ENCODE measurements at places on chromosomes 13 and 19.

GRCh38 chr19:1923319-1923718 is 17.7 kb upstream of the CSNK1G2 start:
- no peaks in the 10 kb centered on the region for H3K27me3 ChIP-seq
- peaks cover 58% of the 10 kb centered on the region for H3K36me3 ChIP-seq
- H3K4me3 ChIP-seq, result no peak overlapping the region
- no peak for DNase-seq

- H3K27ac ChIP-seq, result no peak overlapping the region
- no peak for DNase-seq
- H3K36me3 ChIP-seq, result no peaks in the 10 kb centered on the region
- no peaks in the 10 kb centered on the region for H3K27me3 ChIP-seq
- H3K4me1 ChIP-seq, result no peaks in the 10 kb centered on the region
Observed at GRCh38 chr13:88196106-88196505, 524.9 kb downstream of the SLITRK5 start.

- peak overlapping the region; percentile 64 for H3K4me3 ChIP-seq
- no peak overlapping the region for H3K27ac ChIP-seq
- no peaks in the 10 kb centered on the region for H3K36me3 ChIP-seq
Observed at GRCh38 chr19:42175952-42176648, 41.4 kb downstream of the DEDD2 start.

DNA sequence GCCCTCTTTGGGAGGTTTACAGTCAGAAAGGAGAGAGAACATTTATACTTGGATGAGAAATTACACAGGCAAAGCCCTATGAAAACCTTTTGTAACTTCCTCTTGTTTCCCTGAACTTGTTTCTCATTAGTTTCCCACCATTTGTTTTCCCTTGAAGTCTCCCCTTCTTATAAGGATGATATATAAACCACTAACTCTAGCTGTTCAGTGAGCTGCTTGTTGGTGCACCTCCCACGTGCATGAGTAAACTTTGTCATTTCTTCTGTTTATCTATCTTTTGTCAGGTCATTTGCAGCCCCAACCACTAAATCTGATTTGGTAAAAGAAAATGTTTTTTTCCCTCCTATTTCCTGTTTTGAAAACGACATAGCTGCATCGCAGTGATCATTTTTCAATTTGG is 919.9 kb downstream of the SLITRK1 start:
- no peaks in the 10 kb centered on the region for H3K27me3 ChIP-seq
- no peak for DNase-seq
- H3K36me3 ChIP-seq, result no peaks in the 10 kb centered on the region
- no peak overlapping the region for H3K27ac ChIP-seq
- H3K4me1 ChIP-seq, result no peaks in the 10 kb centered on the region

DNA sequence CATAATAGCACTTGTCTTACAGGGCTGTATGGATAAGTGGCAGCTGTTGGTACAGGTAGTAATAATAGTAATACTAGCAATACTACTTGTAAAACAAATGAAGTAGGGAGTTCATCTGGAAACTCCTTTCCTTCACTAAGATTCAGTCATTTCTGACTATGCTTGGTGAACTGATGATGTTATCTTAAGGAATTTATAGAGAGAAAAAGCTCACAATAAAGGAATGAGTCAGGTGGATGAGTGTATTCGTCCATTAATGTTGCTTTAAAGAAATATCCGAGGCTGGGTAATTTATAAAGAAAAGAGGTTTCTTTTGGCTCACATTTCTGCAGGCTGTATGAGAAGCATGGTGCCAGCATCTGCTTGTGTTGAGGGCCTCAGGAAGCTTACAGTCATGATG is 477.3 kb downstream of the KLF12 start:
- no peaks in the 10 kb centered on the region for H3K36me3 ChIP-seq
- no peak overlapping the region for H3K4me3 ChIP-seq
- peaks cover 3% of the 10 kb centered on the region for H3K4me1 ChIP-seq
- DNase-seq, result no peak
- no peaks in the 10 kb centered on the region for H3K27me3 ChIP-seq

GRCh38 chr13:90238413-90238812 is 1109.1 kb upstream of the MIR17HG start:
- no peak overlapping the region for H3K27ac ChIP-seq
- no peak overlapping the region for H3K4me3 ChIP-seq
- H3K4me1 ChIP-seq, result no peaks in the 10 kb centered on the region
- no peaks in the 10 kb centered on the region for H3K27me3 ChIP-seq
- H3K36me3 ChIP-seq, result no peaks in the 10 kb centered on the region
- no peak for DNase-seq

GRCh38 chr19:8240274-8241229 is 31.4 kb downstream of the CERS4 start:
- peak overlapping the region; percentile 92 for H3K27ac ChIP-seq
- no peaks in the 10 kb centered on the region for H3K27me3 ChIP-seq
- peak; percentile 89 for DNase-seq
- H3K36me3 ChIP-seq, result peaks cover 8% of the 10 kb centered on the region
- peaks cover 50% of the 10 kb centered on the region for H3K4me1 ChIP-seq

DNA sequence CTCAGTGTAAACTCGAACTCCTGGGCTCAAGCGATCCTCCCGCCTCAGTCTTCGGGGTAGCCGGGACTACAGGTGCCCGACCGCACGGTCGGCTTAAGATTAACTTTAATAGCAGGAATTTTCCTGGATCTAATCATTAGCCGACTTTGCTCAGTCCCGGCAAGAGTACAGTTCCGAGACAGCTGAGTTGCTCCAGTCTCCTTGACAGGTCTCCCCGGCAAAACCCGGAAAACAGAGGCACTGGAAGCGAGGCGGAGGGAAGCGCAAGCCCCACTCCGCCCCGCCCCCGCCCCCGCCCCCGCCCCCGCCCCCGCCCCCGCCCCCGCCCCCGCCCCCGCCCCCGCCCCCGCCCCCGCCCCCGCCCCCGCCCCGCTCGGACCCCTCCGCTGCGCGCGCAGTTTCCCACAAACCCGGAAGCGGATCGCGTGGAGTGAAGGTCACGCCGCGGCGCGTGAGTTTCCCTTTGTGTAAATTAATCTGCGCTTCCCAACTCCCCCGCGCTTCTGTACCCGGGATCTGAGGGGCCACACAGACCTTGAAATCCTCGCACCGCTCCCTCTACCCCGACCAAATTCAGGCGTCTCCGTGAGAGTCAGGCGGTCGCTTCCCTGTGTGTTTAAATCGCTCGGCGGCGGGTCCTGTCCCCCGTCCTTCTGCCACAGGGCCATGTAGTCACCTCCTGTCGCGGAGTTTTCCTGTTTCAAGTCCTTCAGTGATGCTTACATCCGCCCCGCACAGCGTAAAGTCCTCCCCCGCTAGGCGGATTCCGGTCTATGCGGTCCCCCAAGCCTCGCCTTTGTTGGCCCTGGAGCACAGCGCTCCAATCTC is at the start of gene ZNF480:
Gene ZNF480, plus strand, starts transcription at position 397 of the 828 bp plus-strand sequence. CDS start 3,244 bp downstream, outside the sequence.
- peaks cover 45% of the 10 kb centered on the region for H3K36me3 ChIP-seq
- peak; percentile 88 for DNase-seq
- H3K4me1 ChIP-seq, result peaks cover 22% of the 10 kb centered on the region
- peak within 1 kb of the TSS; percentile 97 for H3K27ac ChIP-seq

DNA sequence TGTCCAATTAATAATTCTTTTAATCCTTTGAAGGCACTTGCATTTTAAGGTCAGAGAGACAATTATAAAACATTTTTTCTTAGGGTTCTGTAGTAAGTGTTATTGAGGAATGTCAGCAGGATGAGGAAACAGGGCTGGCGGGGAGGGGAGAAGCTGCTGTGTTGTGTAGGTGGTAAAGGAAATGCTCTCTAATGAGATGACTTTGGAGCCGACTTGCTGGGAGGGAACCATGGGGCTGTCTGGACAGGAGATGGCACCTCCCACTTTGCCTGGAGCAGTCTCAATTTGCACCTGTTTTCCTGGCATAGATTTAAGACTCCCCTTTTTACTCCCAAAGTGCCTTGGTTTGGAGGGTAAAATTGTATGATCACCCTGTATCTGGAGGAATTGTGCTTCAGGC is 230.4 kb downstream of the ATP8A2 start:
- no peak overlapping the region for H3K27ac ChIP-seq
- no peaks in the 10 kb centered on the region for H3K4me1 ChIP-seq
- no peak overlapping the region for H3K4me3 ChIP-seq

GRCh38 chr13:110010404-110011138 is 224.2 kb upstream of the IRS2 start:
- no peaks in the 10 kb centered on the region for H3K36me3 ChIP-seq
- no peak overlapping the region for H3K27ac ChIP-seq
- peaks cover 6% of the 10 kb centered on the region for H3K4me1 ChIP-seq
- no peak overlapping the region for H3K4me3 ChIP-seq
- no peak for DNase-seq
- no peaks in the 10 kb centered on the region for H3K27me3 ChIP-seq

DNA sequence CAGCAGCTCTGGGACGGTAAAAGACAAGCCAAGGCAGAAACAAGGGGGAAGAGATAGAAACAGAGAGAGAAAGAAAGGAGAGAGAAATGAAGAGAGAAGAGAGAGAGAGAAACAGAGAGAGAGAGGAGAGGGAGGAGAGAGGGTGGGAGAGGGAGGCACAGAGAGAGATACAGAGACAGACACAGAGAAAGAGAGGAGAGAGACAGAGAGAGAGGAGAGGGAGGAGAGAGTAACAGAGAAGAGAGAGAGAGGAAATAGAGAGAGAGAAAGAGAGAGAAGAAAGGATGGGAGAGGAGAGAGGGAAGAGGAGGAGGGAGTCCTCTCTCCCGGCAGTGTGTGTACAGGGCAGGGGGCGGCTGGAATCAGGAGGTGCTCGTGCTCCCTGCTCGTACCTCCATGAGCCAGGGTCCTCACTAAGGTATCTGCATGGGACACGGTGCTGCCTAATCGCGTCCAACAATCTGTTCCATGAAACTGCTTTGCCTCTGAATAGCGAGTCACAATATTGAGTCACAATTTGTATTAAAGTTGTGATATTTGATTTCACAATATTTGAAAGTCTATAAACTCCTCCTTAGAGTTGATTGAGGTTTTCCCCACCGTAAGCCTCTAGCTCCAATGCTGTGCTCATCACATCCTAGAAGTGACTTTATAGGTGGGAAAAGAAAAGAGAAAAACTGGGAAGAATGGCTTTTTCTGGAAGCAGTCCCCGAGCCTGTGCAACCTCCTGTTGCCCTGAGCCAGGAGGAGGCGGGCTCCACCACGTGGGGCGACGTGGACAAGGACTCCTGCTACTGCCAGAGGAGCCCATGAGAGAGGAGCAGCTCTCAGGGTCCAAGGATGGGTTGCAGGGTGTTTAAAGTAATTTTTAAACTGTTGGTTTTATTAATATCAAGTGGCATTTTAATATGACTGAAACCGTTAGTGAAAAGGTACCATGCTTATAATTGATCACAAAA is 81.7 kb upstream of the ARHGEF7 start:
- H3K27ac ChIP-seq, result no peak overlapping the region
- H3K4me3 ChIP-seq, result no peak overlapping the region
- peaks cover 16% of the 10 kb centered on the region for H3K27me3 ChIP-seq
- no peaks in the 10 kb centered on the region for H3K4me1 ChIP-seq
- DNase-seq, result no peak

DNA sequence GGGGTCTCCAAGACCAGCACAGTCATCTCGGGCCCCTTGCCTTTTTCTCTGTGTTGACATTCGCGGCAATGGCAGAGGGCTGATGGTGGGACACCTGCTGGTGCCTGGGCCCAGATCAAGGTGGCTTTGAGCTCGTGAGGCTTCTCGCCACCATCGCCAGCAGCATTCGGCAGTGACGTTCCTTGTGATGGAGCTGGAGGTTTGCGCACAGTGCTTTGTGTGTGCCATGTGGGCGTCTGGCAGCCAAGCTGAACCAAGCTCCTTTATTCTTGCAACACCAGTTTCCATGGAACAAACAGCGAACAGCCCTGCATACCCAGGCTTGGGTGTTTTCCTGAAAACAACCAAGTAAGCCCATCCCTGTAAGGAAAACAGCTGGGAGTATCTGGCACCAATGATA is 9.1 kb upstream of the TMEM255B start:
- no peak overlapping the region for H3K4me3 ChIP-seq
- no peaks in the 10 kb centered on the region for H3K36me3 ChIP-seq
- peaks cover 3% of the 10 kb centered on the region for H3K27me3 ChIP-seq
- H3K4me1 ChIP-seq, result peaks cover 6% of the 10 kb centered on the region
- no peak for DNase-seq

- no peak for DNase-seq
- H3K36me3 ChIP-seq, result no peaks in the 10 kb centered on the region
- H3K4me3 ChIP-seq, result no peak overlapping the region
- H3K27ac ChIP-seq, result no peak overlapping the region
- no peaks in the 10 kb centered on the region for H3K27me3 ChIP-seq
- H3K4me1 ChIP-seq, result no peaks in the 10 kb centered on the region
Observed at GRCh38 chr13:63184693-63185092, 1769.0 kb upstream of the PCDH20 start.

- no peaks in the 10 kb centered on the region for H3K27me3 ChIP-seq
- peak overlapping the region; percentile 90 for H3K4me3 ChIP-seq
- no peak for DNase-seq
- H3K27ac ChIP-seq, result peak overlapping the region; percentile 93
- H3K36me3 ChIP-seq, result no peaks in the 10 kb centered on the region
Observed at GRCh38 chr19:10568062-10568825, 535 bp downstream of the CDKN2D start.

DNA sequence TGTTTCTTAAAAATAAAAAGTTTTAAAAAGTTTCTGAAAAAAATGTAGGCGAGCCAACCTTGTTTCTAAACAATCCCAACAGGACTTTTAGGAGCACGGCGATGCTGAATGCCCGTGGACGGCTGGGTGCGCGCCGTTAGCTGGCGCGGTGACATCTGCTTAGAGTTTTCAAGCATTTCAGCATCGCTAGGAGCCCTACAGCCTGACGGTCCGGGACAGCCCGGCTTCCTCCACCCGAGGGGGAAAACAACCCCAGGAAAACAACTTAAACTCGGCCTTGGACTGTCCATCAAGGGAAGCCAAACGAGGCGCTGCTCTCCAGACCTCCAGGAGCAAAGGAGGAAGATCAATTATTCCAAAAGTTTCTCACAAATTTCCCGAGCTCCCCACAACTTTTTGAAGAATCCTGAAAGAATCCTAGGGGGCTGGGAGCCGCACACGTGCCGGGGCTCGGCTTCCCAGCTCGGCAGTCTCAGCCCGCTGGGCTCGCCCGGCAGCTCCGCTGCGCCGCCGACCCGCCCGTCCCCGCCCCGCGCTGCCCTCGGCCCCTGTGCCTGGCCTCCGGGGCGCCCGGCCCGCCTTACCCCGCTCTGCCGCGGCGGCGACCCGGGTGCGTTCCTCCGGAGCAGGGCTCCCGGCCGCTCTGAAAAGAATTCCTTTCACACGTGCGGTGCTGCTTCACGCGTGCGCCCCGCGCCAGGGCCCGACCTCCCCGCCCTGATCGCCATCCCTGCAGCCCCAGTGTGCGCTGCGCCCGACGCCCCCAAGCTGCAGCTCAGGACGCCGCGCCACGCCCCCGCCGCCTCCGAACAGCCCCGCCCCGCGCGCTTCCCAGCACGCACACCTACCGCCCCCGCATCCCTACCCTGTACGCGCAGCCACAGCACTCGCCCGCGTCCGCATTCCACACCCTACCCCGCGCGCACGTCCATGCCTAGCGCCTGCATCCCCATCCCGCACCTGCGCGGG is at the start of gene GJA3:
Gene GJA3, minus strand, starts transcription at position 747 of the 969 bp plus-strand sequence. CDS start 17,764 bp downstream, outside the sequence.
- DNase-seq, result peak; percentile 64
- H3K4me3 ChIP-seq, result peak within 1 kb of the TSS; percentile 74
- H3K36me3 ChIP-seq, result no peaks in the 10 kb centered on the region
- H3K4me1 ChIP-seq, result peaks cover 28% of the 10 kb centered on the region
- peaks cover 95% of the 10 kb centered on the region for H3K27me3 ChIP-seq

Measured in left ventricle myocardium inferior (tissue), 1 donor.